ENCODE measurements at places on chromosomes 7 and 10. TPM values are rescaled to one million over a fixed set of nuclear protein-coding genes. Genes with fewer than 3 reads are reported as not detected.

Gene ARL5B
- total RNA-seq, result 1.5 TPM

Gene ZCCHC24
- 122 TPM for total RNA-seq

Gene GDF10
- total RNA-seq, result not detected

Gene ADARB2
- total RNA-seq, result 0.76 TPM

Gene PRF1
- 1.1 TPM for total RNA-seq

Gene TEX47
- not detected for total RNA-seq

Gene GDF2
- total RNA-seq, result not detected

Gene OPN4
- total RNA-seq, result not detected

Gene CLDN12
- 20.9 TPM for total RNA-seq

Gene CALCR
- 0.26 TPM for total RNA-seq

Gene SFRP4
- 64.4 TPM for total RNA-seq

GRCh38 chr7:47085491-47086275 is 496.2 kb downstream of the TNS3 start:
- no peaks in the 10 kb centered on the region for H3K36me3 ChIP-seq
- H3K27ac ChIP-seq, result no peak overlapping the region
- DNase-seq, result no peak

- DNase-seq, result no peak
- H3K4me1 ChIP-seq, result no peaks in the 10 kb centered on the region
- H3K36me3 ChIP-seq, result no peaks in the 10 kb centered on the region
- no peaks in the 10 kb centered on the region for H3K27me3 ChIP-seq
- H3K4me3 ChIP-seq, result no peak overlapping the region
Measured at GRCh38 chr10:72490951-72491350, 134.9 kb downstream of the MICU1 start.

DNA sequence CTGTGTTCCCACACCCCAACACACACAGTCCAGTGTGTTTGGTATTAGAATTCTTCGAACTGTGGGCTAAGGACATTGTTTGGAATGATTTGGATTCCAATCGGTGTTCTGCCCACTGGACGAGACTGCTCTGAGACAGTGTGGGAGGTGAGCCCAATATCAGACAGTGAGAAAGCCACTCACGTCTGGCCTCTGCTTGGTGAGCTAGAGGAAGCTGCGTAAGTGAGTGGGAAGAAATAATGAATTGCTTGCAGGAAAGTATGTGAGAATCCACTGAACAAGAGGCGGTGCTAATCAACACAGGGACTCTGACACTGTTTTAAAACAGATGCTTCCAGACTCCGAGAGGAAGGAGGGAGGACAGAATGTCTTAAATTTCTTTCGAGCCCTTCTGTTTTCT is 675.0 kb upstream of the ANKRD30A start:
- no peak overlapping the region for H3K4me3 ChIP-seq
- DNase-seq, result no peak
- H3K27me3 ChIP-seq, result no peaks in the 10 kb centered on the region
- H3K4me1 ChIP-seq, result no peaks in the 10 kb centered on the region

GRCh38 chr7:28005847-28006231 is 174.8 kb downstream of the JAZF1 start:
- H3K36me3 ChIP-seq, result no peaks in the 10 kb centered on the region
- H3K4me3 ChIP-seq, result no peak overlapping the region
- no peaks in the 10 kb centered on the region for H3K4me1 ChIP-seq
- H3K27ac ChIP-seq, result no peak overlapping the region
- no peak for DNase-seq
- H3K27me3 ChIP-seq, result no peaks in the 10 kb centered on the region

- H3K4me1 ChIP-seq, result no peaks in the 10 kb centered on the region
- H3K36me3 ChIP-seq, result no peaks in the 10 kb centered on the region
- no peak overlapping the region for H3K4me3 ChIP-seq
- no peak overlapping the region for H3K27ac ChIP-seq
- no peaks in the 10 kb centered on the region for H3K27me3 ChIP-seq
Measured at GRCh38 chr7:55786901-55787300, 75.7 kb downstream of the SEPTIN14 start.

DNA sequence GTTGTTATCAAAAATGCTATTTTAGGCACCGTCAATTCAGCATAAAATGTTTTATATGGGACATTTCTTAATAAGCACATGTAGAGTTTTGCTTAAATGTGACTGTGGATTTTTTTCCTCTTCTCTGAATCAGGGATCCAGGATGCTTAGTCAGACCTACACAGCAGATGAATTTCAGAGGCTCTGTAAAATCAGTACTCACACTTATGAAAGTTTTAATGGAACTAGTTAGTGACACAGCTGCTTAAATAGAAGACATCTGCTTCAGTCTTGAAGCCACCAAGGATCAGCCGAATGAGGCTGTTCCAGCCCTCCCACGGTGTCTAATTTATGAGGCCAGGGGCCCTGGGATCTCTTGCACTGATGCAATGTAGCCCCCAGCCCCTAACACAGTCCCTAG is 136.0 kb downstream of the MYOF start:
- no peak overlapping the region for H3K27ac ChIP-seq
- no peaks in the 10 kb centered on the region for H3K36me3 ChIP-seq
- no peak for DNase-seq
- no peaks in the 10 kb centered on the region for H3K27me3 ChIP-seq
- H3K4me1 ChIP-seq, result no peaks in the 10 kb centered on the region

- no peaks in the 10 kb centered on the region for H3K27me3 ChIP-seq
- DNase-seq, result no peak
- H3K27ac ChIP-seq, result no peak overlapping the region
- no peaks in the 10 kb centered on the region for H3K36me3 ChIP-seq
- no peaks in the 10 kb centered on the region for H3K4me1 ChIP-seq
Measured at GRCh38 chr10:97915346-97916131, 65.9 kb downstream of the GOLGA7B start.

DNA sequence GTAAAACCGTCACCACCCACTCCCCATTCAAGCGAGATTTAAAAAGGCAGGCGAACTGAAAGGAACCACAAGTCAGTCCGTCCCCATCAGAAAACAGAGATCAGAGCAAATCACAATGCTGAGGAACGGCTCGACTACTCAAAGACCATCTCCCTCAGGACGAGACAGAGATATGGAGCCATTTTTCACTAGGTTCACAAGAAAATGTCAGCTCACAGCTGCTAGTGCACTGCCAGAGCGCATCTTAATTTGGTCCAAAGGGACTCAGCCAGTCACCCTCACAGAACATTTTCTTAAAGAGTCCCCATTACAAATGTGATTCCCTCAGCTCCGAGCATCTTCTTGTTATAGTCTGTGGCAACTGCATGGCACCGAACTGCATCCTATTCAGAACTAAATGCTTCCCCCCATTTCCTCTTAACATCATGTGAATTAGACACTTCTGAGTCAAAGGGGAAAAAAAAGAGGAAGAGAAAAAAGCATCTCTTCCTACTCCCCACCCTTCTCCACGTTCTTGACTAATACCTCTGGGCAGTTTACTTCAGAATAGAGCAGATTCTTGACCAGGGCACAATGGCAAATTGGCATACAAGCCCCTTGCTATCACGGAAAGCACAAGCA is 683.9 kb downstream of the MAGI2 start:
- no peak overlapping the region for H3K27ac ChIP-seq
- H3K36me3 ChIP-seq, result no peaks in the 10 kb centered on the region
- no peak for DNase-seq
- H3K27me3 ChIP-seq, result no peaks in the 10 kb centered on the region

DNA sequence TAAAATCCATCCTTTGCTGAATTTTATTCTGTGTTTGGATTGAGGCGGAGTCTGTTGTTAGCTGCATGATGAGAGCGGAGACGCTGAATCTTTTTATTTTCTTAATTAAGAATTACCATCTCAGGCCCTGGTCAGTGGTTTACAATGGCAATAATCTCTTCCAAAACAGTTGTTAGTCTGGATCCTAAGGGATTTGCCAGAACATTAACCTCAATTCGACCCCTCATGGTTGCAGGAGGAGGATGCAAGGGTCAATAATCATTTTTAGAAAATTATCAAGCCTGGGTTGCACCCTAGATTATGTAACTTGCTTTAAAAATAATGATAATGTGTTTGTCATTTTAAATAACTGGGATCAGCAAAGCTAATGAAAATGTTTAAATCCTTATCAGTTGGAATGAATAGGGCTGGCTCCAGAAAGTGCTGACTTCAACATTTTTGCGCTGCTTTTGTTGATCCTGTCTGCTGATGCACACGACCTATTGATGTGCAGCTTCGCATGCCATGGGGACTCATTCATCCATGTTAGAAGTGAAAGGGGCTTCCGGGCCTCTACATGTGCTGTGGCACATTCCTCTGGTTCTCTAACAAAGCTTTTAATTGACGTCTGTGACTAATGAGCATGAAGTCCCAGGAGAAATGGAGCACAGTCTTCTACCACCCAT is 80.7 kb upstream of the KIAA1217 start:
- no peak for DNase-seq
- H3K27me3 ChIP-seq, result no peaks in the 10 kb centered on the region
- H3K4me3 ChIP-seq, result no peak overlapping the region

DNA sequence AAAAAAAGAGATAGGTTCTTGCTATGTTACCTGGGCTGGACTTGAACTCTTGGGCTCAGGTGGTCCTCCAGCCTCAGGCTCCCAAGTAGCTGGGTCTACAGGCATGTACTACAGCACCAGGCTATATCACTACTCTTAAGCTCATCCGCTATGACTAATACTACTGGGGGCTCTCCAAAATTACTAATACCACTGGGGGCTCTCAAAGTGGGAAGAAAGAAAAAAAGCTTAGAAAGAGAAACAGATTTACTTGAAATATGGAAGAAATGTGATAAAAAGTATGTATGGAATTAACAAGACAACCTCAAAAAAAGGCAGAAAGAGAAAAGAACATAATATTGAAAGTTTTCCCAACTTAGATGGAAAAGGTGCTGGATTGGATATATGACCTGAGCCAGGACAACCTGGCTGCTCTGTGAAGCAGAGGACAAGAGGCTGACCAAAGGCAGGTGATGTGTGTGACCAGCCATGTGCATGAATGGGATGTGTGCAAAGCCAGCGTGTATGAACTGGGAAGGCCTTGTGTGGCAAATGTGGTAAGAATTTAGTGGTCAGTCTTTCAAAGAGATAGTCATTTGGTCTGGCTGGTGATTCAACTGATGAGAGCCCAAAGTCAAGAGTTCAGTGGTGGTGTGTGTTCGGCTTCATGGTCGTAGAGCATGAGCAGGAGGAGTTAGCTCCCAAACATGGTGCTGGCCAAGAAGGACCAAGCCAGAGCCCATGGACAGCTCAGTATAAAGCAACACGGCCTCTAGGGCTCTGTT is 232.4 kb upstream of the KLF14 start:
- no peaks in the 10 kb centered on the region for H3K27me3 ChIP-seq
- H3K4me3 ChIP-seq, result no peak overlapping the region
- H3K4me1 ChIP-seq, result peaks cover 5% of the 10 kb centered on the region
- DNase-seq, result no peak

GRCh38 chr10:116763440-116763839 is 21.1 kb upstream of the HSPA12A start:
- H3K27ac ChIP-seq, result no peak overlapping the region
- H3K27me3 ChIP-seq, result no peaks in the 10 kb centered on the region
- no peak overlapping the region for H3K4me3 ChIP-seq
- H3K36me3 ChIP-seq, result no peaks in the 10 kb centered on the region
- no peaks in the 10 kb centered on the region for H3K4me1 ChIP-seq

- no peak overlapping the region for H3K27ac ChIP-seq
- no peak overlapping the region for H3K4me3 ChIP-seq
- H3K27me3 ChIP-seq, result no peaks in the 10 kb centered on the region
Measured at GRCh38 chr7:133662830-133663229, 410.0 kb downstream of the EXOC4 start.

DNA sequence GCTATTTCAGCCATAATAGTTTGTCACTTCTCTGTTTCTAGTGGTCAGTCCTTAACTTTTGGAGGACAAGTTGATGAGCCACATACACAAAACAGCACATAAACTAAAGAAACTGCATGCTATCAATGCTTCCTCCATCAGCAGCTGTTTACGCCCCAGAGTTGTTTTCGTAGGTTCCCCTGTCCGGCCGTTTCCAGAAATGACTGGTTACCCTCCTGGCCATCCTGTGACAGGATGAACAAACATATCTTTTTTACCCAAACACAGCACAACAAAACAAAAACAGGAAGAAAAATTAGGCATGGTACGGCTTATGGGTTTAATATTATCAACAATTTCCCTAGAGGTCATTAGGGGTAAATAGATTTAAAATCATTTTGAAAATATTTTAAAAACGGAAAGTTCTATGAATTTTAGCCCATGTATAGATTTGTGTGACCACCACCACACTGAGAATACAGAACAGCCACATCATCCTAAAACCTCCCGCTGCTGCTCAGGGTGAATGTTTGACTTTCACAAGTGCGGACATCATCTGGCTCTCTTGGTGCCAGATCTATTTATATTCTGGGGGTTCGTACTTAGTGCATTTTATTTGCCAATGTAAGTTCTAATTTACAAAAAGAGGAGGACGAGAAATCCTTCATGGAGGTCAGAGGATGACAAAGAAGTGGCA is 74.8 kb downstream of the HIPK2 start:
- H3K4me3 ChIP-seq, result no peak overlapping the region
- H3K27ac ChIP-seq, result peak overlapping the region; percentile 8
- H3K27me3 ChIP-seq, result no peaks in the 10 kb centered on the region
- DNase-seq, result no peak
- no peaks in the 10 kb centered on the region for H3K36me3 ChIP-seq

DNA sequence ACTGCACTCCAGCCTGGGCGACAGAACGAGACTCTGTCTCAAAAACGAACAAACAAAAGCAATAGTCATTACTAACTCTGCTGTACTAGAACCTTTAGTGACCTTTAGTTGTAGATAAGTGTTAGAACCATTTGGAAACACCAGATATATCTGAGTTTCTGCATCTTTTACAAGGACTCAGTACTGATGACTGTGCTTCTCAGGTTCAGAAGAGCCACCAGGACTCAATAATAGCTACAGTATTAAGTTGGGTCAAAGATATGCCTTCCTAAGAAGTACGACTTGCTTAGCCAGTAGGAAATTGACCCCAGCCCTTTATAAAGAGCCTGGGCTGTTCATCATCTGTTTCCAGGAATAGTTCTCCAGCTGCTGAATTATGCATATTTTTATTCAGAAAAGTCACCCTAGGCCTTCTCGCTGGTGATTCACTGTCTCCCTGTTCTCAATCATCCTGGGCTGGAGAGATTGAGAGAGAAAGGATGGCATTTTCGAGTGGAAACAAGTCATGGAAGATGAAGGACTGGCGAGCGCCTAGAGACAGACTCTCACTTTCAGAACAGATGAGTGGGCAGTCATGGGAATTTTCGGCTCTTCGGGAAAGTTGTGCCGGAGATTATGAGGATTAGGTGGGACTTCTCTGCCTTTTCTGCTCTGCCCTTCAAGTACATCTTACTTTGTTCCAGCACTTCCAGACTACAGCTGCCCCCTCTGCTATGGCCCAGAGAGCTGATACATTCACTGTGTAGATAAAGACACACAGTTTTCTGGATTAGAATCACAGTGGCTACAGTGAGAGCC is 316.1 kb downstream of the CCDC3 start:
- no peaks in the 10 kb centered on the region for H3K36me3 ChIP-seq
- H3K4me1 ChIP-seq, result no peaks in the 10 kb centered on the region
- H3K27ac ChIP-seq, result no peak overlapping the region
- no peak for DNase-seq

- H3K36me3 ChIP-seq, result no peaks in the 10 kb centered on the region
- no peak overlapping the region for H3K4me3 ChIP-seq
- no peaks in the 10 kb centered on the region for H3K4me1 ChIP-seq
- no peak for DNase-seq
- no peak overlapping the region for H3K27ac ChIP-seq
Measured at GRCh38 chr7:158541346-158542010, 46.1 kb downstream of the PTPRN2 start.

- no peak overlapping the region for H3K4me3 ChIP-seq
- H3K27ac ChIP-seq, result no peak overlapping the region
- no peaks in the 10 kb centered on the region for H3K36me3 ChIP-seq
- no peaks in the 10 kb centered on the region for H3K27me3 ChIP-seq
- H3K4me1 ChIP-seq, result no peaks in the 10 kb centered on the region
Measured at GRCh38 chr7:146378196-146378595, 261.6 kb downstream of the CNTNAP2 start.
